ENCODE measurements at places on chromosomes 2 and 18.
A peak's percentile ranks its signal among the peaks of the same experiment; 100 is the strongest.

GRCh38 chr2:85579266-85579935 is 2.0 kb downstream of the VAMP8 start:
- no peak for DNase-seq

GRCh38 chr2:941871-942270 is 8.8 kb upstream of the SNTG2 start:
- DNase-seq: no peak

GRCh38 chr2:128420131-128420530 is 101.5 kb upstream of the HS6ST1 start:
- no peak for DNase-seq

GRCh38 chr2:8993902-8994278 is 9.6 kb downstream of the MBOAT2 start:
- no peak for DNase-seq

DNA sequence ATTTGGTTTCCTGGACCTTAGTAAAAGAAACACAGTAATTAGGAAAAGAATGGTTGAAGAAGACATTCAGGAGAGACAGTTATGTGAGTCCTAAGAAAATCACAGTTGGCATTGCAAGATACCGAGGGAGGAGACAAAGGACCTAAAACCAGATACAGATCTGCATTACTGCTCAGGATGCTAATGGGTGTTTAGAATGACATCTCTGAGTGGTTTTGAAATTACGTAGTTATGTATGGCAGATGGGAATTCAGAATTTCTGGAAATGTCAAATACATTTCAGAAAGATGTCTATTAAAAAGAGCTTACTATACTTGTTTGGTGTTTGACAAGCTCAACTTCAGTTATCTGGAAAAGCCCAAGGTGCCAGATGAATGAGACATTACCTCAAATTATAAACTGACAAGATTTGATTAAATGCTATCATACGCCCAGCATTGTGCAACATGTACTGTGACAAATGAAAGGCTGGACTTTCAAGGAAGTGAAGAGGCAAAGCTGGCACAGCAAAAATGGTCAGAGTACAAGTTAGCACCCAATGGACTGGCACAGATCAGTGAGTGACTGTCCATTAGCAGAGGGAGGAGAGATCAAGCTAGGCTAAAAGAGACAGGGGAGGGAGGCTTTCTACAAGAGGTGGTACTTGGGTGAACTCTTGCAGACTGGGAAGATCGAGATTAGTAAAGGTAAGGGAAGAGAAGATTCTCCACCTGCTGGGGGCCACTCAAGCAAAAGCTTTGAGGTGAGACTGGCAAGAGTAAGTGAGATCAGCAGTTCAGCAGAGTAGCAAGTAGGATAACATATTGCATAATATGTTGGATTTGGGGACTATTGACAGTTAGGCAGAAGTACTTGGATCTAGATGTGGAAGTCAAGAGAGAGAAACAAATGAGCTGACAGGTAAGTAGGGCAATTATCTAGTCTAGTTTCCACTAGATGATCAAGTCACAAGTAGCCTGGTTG is 168.9 kb downstream of the CYRIA start:
- no peak for DNase-seq

- DNase-seq: peak; percentile 5
Measured at GRCh38 chr2:232838406-232838874, 31.6 kb upstream of the SNORC start.

DNA sequence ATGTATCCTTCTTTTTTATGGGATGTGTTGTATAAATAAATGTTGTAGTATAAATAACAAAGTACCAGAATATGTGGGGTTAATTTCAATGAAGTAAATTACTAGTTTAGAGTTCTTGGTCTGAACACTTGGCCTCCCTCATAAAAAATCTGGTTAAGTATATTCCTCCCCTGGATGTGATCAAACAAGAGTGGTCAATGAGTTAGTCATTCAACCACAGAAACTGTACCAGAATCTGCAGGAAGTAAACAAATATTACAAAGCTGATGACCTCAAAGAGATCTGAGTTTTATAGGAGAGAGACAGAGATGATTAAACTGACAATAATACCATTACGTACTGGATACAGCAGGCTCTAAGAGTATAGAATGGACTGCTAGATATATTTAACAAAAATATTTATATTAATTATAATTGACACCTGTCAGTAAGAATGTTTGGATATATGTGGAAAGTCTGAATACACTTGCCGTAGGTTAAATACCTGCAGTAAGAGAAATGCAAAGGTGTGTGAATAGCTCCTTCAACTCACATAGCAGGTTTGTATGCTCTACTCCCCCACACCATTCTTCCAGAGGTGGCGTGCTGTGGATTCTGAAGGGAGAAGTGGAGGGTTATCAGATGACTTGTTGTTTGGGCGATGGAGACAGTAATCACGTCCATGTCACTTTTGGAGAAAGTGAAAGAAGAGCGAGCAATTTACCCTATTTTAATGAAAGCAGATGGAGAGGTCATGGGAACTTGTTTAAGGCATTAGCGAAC is 108.3 kb upstream of the LRATD1 start:
- DNase-seq: no peak

GRCh38 chr2:43461453-43462073 is 134.3 kb downstream of the THADA start:
- no peak for DNase-seq

GRCh38 chr2:73986085-73986681 is 1.5 kb downstream of the TET3 start:
- no peak for DNase-seq

GRCh38 chr18:26757263-26758019 is 108.1 kb downstream of the AQP4 start:
- DNase-seq: no peak

- no peak for DNase-seq
Measured at GRCh38 chr2:117755768-117756167, 58.7 kb upstream of the DDX18 start.

DNA sequence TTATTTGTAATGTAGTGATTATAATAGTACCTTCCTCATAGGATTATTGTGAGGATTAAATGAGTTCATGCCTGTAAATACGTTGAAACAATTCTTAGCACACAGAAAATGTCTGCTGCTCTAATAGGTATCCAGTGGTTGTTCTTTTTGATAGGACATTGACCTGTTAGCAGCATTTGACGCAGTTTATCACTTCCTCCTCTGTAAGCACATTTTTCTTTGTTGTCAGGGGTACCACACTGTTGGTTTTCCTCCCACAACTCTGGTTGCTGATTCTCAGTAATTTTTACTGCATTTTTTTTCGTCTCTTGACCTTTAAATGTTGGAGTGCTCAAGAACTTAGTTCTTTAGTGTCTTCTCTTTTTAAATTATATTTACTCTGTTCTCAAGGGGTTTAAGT is 15.4 kb downstream of the PPM1B start:
- no peak for DNase-seq

DNA sequence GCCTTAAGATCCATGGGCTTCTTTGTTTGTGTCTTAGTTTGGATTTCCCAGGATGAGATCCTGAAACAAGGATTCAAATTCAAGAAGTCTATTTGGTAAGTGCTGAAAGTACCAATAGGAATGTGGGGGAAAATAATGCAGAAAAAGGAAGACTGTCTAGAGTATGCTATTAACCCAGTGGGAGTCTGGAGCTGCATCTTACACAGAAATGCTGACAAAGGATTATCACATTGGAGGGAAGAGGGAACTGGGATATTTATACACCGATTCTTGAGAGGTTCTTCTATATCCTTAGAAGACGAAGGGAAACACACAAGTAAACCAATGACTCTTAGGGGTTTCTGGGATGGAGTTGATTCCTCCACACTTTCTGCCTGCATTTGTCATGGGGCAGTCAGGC is 294.8 kb upstream of the FIGN start:
- no peak for DNase-seq

GRCh38 chr2:232529806-232530547 is 4.0 kb downstream of the CHRND start:
- DNase-seq: no peak

DNA sequence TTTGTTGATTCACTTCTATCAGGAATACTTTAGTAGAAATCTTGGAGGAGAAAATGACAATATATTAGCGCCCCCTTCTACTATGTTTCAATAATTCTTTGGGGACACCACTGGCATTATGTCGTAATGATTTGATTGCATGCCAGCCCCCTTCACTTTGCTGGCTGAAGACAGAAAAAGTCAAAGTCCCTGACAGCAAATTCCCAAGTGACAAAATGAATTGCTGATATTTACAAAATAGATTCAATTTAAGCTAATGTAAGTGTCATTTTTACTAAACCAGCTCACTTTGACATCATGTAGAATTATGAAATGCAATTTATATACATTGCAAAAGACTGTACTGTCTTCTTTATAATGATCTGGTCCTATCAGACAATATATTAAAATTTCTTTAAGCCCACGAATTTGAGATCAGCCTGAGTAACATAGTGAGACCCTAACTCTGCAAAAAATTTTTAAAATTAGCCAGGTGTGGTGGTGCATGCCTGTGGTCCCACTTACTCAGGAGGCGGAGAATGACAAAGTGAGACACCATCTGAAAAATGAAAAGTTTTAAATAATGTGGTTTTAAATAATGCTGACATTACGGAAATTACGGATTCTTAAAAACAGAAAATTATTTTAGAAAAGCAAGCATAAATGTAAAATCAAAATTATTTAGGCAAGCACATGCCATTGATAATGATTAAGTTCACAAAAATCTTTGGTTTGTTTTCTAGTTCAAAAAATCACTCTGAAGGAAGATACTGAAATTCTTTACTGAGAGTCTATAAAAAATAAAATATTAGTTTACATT is 520.1 kb upstream of the PKDCC start:
- no peak for DNase-seq

- no peak for DNase-seq
Measured at GRCh38 chr2:185833864-185834263, 95.3 kb downstream of the FSIP2 start.

DNA sequence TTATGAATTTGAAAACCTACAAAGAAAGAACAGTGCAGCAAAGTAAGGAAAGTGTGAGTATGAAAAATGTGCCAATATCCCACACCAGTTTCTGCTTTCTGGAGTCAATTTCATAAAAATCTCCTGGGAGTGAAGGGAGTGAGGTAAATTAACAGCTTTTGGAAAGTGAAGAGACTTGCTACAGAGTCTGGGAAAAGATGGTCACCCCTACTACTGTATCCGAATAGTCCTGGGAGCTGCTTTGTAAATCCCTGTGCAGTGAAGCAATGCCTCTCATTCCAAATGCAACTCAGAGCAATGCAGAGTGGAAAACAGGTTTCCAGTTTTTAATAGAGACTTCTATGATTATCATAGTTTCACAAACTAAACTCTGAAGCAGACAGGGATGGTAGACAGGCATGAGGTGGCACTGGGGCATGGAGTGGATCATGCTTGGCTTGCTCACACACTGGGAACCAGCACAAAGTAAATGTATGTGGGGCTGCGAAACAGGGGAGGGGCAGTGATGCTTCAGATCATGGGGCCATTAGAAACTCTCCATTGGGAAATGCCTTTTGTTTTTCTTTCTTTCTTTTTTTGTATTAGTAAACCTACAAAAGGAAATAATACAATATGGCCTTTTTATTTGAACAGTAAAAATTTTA is 10.6 kb downstream of the COL5A2 start:
- no peak for DNase-seq

DNA sequence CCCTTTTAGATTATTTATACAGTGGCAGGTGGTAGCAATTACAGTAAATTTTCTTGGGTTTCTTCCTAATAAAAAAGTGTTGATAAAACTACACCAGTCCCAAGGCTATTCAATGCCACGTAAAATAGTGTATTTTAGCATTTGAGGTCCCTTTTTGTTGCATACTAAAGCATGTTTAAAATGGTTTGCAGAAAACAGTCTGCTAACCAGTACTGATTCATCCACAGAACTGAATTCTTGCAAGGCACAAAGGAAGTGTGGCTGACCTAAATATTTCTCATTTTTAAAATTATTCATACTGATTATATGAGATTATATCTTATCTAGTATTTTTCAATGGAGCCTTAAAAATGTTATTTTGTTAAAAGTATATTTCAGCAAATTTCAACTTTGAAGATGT is 98.1 kb downstream of the SMAD2 start:
- DNase-seq: no peak

DNA sequence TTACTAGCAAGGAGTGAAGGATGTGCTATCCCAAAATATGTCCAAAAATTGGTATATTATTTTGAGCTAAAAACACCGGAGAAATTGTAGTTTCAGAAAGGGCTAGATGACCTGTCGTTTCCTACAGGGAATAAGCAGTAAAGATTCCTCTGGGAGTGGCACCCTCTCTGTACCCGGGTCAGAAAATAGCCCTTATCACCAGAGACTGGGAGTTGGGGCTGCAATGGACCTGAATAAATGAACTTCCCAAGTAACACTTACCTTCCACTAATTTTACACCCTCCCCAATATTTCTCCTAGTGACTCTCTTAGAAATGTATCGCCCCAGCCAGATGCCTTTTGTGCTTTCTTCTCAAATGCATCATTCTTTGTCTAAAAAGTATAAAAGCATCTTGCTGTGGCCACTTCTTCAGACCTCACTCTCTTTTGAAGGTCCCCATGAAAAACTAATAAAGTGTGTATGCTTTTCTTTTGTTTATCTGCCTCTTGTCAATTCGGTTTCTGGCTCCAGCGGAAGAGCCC is 734 bp upstream of the RMC1 start:
- no peak for DNase-seq

- no peak for DNase-seq
Measured at GRCh38 chr18:56517761-56518160, 120.6 kb downstream of the TXNL1 start.

DNA sequence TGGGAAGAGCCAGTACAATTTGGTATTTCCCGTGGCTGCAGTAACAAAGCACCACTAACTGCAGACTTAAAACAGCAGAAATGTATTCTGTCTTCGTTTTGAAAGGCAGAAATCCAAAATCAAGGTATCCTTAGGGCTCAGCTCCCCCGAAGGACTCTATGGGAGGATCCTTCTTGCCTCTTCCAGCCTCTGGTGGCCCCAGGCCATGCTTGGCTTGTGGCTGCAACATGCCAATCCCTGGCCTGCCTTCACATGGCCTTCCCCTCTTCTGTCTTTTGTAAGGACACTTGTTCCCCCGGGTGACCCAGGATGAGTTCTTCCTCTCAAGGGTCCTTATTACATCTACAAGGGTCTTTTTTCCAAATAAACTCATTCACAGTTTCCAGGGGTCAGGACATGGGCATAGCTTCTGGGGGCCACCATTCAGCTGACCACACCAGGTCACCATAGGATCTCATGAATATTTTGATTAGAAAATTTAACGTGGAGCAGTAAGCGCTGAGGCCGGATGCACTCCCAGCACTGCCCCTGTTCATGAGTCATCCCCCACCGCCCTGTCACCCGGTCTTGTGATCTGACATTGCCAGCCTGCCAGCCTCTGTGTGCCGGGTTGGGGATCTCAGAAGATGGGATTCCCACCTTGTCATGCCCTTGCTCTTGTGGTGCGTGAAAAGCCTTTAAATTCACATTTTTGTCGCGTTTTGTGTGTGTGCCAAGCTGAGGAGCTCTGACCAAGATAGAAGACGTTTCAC is 61.2 kb upstream of the B3GNT7 start:
- no peak for DNase-seq

DNA sequence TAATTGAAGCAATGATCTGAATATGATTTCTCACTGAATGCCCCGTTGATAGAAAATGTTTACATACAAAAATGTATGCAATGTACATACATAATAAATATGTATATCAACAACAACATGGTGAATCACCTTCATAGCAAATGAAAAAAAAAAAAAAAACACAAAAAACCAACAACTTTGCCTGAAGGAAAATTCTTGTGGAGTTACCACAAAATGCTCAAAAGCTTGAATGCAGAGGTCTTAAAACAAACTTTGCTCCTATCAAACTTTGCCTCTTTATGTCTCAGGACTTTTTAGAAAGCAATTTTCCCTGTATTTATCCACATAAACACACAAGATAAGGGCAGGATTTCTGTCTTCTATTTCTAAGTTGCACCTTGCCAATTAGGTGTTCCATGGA is 92.9 kb upstream of the SIX2 start:
- DNase-seq: no peak

- DNase-seq: no peak
Measured at GRCh38 chr2:143522699-143523098, 393.5 kb downstream of the ARHGAP15 start.
